IPS-NIHi11 (cell line): ENCODE measurements at places on chromosomes 12 and 14.

DNA sequence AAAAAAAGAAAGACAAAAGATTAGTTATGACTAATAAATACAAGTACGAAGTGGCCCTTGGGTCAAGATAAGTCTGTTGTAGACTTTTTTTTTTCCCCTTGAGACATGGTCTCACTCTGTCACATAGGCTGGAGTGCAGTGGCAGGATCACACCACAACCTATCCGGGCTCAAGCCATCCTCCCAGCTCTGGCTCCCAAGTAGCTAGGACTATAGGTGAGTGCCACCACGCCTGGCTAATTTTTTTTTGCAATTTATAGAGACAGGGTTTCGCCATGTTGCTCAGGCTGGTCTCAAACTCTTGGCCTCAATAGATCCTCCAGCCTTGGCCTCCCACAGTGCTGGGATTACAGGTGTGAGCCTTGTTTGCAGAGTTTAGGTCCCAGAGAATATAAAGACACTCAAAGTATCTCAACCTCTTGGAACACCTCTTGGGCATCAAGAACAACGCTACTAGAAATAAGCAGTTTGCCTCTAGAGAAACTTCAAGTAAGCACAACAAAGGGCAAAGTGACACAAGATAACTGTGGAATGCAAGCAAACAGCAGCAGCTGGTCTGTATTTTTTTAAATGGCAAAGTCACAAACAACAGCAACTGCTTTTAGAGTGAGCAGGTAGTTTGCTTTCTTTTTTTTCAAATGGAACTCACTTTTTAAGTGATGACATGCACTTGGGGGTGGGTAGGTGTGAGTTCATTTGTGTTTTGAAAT, 3.9 kb upstream of the MDM2 start:
- DNase-seq = no peak

DNA sequence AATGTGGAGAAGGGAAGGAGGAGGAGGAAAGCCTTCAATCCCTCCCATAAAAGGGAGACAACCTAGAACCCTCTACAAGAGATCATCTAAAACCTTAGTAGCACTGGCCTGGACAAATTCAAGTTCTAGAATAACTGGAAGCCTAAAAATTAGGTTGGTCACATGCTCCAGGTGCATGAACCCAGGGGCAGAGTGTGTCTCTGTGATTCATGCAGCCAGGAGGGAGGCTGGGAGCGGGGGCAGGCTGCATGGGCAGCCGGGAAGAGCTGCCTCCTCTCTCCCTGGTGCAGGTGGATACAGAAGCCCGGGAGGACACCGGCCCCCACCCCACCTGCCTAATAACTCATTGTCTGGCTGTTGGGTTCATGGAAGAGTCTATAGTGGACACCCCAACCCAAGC, 38.6 kb downstream of the CCDC85C start:
- no peak for DNase-seq

DNA sequence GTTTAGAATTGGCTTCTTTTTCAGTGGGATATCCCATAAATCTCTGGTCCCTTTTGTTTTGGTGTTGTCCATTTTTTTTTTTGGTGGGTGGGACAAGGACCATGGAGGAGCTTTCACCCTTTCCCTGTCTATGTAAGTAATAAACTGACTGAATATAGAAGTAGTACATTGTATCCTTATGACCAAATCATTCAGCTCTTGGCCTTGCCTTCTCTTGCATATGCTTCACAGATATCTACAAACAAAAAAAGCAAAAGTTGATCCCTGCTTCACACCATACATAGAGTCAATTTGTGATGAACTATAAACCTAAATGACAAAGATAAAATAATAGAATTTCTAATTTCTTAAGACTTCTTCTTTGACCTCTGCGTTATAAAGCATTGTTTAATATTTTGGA, 59.8 kb downstream of the SIX1 start:
- no peak for DNase-seq

- no peak for DNase-seq
Observed at GRCh38 chr12:7319930-7320329, 16.1 kb downstream of the ACSM4 start.

GRCh38 chr12:644818-645552, 18.3 kb downstream of the NINJ2 start:
- DNase-seq = no peak

GRCh38 chr14:71355324-71356201, 448.3 kb downstream of the PCNX1 start:
- peak; percentile 15 for DNase-seq

DNA sequence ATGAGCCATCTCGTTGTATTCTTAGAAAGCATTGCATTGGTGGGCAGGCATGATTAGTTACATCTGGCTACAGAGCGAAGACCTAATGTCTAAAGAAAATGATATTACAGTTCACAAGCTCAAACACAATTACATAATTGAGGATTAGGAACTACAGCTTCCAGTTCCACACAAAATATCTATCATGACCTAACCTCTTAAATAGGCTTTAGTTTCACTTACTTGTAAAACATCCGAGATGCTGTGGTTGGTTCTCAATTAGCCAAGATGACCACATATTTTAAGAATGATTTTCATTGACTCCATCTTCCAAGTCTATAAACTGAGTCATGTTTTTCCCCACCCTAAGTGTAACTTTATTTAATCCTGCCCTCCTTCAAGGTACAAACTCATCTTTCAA, 69.5 kb downstream of the LRIG3 start:
- no peak for DNase-seq

DNA sequence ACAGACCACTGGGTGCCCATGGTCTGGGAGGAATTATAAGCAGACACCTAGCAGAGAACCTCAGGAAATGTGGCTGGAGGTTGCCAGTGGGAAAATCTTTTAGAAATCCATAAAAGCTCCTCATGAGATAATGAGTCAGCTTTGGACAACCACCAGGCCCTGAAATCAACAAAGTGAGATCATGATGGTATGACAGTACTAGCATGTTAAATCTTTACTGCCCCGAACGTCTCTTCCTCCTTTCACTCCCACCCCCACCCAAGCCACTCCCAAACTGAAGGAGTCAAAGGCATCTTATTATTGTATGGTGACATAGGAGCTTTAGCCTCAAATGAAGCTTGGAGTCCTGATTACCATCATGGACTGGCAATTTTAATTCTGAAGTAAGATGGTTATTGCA, 240.0 kb downstream of the DIO2 start:
- DNase-seq = no peak

DNA sequence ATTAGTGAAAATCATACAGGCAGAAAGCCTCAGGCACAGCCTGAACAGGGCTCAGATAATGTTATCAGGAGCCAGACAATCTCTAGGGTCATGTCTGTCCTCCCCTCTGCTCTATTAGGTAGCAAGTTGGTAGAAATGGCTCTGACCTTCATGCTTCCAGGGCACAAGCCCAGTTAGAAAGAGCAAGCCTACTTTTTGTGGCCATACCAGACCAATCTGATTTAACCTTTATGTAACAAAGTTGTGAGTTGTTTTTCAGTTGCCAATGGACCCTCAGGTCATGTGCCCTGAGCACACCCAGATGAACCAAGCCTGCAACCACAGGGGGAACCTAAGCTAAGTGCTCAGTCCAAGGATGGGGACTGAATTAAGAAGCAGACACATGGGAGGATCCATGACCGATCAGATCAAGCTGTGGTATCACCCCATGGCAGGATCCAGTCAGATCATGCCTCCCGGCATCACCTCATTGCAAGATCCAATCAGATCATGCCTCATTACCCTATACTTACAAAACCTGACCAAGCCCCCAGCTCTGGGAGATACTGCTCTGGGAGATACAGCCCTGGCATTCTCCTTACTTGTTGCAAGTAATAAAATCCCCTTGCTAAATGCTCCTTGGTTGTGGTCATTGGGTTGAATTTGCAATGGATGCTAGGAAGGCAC, 18.8 kb upstream of the HIGD1C start:
- DNase-seq = no peak

GRCh38 chr14:24385524-24385923, 13.3 kb upstream of the NYNRIN start:
- DNase-seq = no peak

DNA sequence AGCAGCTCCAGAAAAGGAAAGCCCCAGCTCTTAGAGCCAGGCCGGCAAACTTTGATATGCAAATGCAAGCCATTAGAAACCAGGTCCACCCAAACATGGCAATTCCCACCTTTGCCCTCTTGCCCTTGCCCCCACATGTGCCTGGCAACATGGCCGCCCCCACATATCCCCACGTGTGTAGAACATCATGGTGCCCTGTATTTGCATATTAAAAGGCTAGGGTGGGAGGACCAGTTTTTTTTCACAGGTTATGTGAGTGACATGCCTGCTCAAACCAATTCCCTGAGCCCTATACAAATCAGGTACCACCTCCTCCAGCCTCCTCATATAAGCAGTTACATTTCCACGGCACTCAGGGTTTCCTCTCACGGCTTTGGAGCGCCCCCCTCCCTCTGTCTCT, 6.1 kb upstream of the ALDH1L2 start:
- no peak for DNase-seq

DNA sequence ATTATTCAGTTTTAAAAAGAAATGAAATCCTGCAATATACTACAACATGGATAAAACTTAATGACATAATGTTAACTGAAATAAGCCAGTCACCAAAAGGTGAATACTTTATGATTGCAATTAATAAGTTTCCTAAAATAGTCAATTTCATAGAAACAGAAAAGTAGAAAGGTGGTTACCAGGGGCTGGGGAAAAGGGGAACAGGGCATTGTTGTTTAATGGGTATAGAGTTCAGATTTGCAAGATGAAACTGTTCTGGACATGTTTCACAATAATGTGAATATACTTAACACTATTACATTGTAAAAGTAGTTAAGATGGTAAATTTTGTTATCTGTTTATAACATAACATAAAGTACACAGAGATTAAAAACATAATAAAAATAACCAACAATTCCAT, 550.9 kb downstream of the CCER1 start:
- no peak for DNase-seq

DNA sequence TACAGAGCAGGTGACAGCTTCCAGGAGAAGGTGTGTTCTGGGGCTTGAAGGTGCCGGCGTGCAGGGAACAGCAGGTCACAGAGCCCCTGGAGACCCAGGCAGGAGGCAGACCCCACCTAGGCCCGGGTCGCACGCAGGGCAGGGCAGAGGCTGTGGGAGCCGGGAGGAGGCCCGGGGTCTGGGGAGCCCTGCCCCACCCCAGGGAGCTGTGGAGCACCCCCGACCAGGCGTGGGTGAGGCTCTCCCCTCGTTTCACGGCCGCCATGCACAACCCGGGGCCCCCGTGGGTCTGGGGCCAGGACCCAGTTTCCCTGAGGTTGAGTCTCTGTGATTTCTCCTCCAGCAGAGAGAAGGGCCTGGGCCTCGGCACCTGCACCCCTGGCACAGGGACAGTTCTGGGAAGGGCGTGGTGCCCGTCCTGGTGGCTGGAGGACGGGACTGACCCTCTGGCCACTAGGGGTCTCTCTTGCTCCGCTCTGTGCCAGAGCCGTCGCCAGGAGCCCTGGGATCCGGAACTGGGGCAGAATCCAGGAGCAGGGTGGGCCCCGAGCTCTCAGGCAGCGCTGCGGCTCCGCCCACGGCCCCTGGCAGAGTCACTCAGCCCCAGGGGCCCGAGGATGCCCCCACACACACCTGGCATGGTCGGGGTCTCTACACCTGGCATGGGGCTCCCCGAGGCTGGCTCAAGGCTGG, 75.2 kb upstream of the FBRSL1 start:
- DNase-seq = peak; percentile 97

DNA sequence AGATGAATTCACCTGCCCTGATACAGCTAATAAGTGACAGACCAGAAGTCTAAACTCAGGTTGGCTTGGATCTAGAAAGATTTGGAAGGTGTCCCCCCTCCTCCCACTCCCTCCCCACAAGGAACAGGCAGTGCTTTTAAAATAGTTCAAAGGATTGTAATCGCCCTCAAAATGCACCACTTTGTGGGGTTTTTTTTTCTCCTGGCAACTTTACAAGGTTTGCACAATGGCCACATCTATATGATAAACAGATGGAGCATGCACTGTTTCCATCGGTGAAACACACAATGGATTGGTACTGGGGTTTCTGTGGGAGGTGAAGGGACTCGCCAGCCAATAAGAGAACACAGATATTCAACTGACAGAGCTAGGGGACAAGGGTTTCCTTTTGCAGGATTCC, 137.4 kb downstream of the LLPH start:
- DNase-seq = no peak

- no peak for DNase-seq
Observed at GRCh38 chr12:127811988-127812387, 455.0 kb upstream of the TMEM132C start.

DNA sequence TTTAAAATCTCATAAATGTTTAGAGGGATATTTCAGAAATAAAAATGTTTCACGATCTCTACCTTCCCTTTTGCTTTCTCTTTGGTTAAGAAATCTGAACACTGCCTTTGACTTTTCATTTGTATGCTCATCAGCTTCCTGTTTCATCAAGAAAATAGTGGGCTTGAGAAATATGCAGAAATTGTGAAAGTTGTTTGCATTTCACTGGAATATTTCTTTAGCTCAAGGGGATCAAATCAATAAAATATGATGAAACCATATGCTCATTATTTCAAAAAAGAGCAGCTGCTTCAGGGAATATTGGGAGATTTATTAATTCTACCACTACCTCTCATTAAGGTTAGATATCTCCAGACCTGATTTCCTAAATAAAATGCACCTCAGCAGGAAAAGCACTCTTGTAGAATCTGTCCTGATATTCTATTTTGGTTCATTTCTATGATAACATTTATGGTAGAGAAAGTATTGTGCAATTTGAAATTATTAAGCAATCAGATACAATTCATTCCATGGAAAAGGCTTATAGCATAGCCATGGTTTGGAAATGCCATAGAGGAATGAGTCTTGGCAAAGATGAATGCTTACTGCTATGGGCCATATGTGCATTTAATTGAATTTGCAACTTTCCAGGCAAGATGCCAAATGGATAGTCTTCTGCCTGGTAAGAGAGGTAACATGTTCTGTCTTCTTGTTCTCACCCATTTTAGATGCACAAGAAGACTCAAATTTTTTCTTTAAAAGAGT, 212.6 kb upstream of the SLC16A7 start:
- DNase-seq = no peak

- DNase-seq = no peak
Observed at GRCh38 chr12:11856971-11857370, 207.5 kb downstream of the ETV6 start.

DNA sequence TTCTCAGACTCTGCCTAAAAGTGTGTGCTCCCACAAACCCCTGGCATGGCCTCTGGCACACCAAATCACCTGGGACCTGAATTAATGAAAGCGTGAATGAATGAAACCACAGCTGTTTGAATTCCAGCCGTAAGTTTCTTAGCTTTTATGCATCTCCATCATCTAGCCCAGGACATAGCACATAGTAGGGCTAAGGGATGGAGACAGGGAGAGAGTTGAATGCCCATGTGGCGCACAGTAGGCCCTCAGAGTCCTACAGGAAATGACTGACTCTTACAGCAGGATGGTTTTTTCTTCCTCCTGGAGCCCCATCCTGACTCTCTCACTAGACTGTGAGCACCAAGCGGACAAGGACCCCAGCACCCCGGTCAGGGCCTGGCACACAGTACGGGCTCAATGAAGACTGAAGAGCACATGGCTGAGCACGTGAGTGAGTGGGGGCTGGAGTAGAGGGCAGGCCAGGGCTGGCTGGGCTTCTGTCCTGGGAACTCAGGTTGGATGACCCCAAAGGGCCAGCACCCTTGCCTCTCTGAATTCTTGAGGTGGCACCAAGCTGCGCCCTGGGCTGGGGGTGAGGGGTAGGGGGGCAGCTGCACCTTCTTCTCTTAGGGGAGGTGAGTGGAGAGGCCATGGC, 351.3 kb downstream of the MED13L start:
- DNase-seq = no peak
